ENCODE measurements at places on chromosomes 1 and 21. TPM values are rescaled to one million over a fixed set of nuclear protein-coding genes. Genes with fewer than 3 reads are reported as not detected.

The OR2T29 gene
- not detected for total RNA-seq

The AKR7A2 gene
- 108 TPM for total RNA-seq

The KCNJ9 gene
- total RNA-seq, result not detected

The RAP1GAP gene
- 6.9 TPM for total RNA-seq

The SLAMF8 gene
- not detected for total RNA-seq

The KMO gene
- 0.30 TPM for total RNA-seq

The MAP1LC3C gene
- 5.9 TPM for total RNA-seq

The NUP210L gene
- 0.21 TPM for total RNA-seq

The CCNL2 gene
- total RNA-seq, result 277 TPM

- no peaks in the 10 kb centered on the region for H3K36me3 ChIP-seq
- no peak overlapping the region for H3K27ac ChIP-seq
- no peak for DNase-seq
- no peak overlapping the region for H3K4me3 ChIP-seq
- peaks cover 10% of the 10 kb centered on the region for H3K27me3 ChIP-seq
Observed at GRCh38 chr21:44932408-44933181, 7.2 kb upstream of the SLX9 start.

DNA sequence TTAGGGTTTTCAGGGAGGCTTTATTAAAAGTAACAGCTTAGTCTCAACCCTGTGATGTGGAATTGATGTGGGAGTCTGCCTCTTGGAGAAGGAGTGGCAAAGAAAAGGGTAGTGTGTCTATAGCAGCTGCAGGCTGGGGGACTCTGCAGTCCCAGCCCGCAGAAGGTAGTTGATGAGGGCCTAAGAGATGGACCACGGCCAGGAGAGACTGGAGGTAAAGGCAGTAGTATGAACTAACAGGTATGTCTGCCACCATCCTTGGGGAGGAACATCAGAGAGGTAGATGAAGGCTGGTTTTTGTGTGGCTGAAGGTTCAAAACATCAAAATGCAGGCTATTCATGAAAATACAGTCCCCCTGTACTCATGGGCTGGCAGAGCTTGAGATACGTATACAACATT is 112.1 kb downstream of the KCTD3 start:
- no peak for DNase-seq
- no peaks in the 10 kb centered on the region for H3K4me1 ChIP-seq
- no peaks in the 10 kb centered on the region for H3K36me3 ChIP-seq
- no peaks in the 10 kb centered on the region for H3K27me3 ChIP-seq
- H3K4me3 ChIP-seq, result no peak overlapping the region

GRCh38 chr1:119948342-119949214 is 52.3 kb upstream of the ADAM30 start:
- no peak overlapping the region for H3K27ac ChIP-seq
- H3K4me3 ChIP-seq, result no peak overlapping the region
- H3K36me3 ChIP-seq, result no peaks in the 10 kb centered on the region
- no peaks in the 10 kb centered on the region for H3K27me3 ChIP-seq
- DNase-seq, result peak; percentile 84
- no peaks in the 10 kb centered on the region for H3K4me1 ChIP-seq

- H3K27ac ChIP-seq, result no peak overlapping the region
- no peaks in the 10 kb centered on the region for H3K36me3 ChIP-seq
Observed at GRCh38 chr1:157438146-157438545, 114.2 kb downstream of the FCRL5 start.

DNA sequence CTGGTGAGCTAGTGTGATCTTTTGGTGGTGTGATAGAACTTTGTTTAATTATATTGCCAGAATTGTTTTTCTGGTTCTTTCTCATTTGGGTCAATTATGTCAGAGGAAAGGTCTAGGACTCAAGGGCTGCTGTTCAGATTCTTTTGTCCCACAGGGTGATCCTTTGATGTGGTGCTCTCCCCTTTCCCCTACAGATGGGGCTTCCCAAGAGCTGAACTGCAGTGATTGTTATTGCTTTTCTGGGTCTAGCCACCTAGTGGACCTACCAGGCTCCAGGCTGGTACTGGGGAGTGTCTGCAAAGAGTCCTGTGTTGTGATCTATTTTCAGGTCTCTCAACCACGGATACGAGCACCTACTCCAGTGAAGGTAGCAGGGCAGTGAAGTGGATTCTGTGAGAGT is 25.9 kb upstream of the CD84 start:
- no peaks in the 10 kb centered on the region for H3K36me3 ChIP-seq
- H3K27ac ChIP-seq, result no peak overlapping the region
- no peaks in the 10 kb centered on the region for H3K4me1 ChIP-seq
- H3K27me3 ChIP-seq, result no peaks in the 10 kb centered on the region
- H3K4me3 ChIP-seq, result no peak overlapping the region
- no peak for DNase-seq

DNA sequence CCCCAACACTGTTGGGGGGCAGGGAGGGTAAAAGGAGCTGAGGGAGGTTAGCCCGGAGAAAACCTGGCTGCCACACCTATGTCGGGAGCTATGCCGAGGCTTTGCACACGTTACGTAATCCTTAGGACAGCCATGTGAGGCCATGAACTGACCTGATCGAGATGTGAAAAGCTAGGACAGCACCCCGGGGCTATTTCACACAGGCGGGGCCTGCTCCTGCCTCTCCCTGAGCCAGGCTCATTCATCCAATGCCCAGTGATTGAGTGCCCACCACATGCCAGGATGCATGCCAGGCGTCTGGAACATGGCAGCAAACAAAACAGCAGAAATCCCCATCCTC is 30.2 kb downstream of the LDLRAP1 start:
- no peak for DNase-seq
- H3K27me3 ChIP-seq, result no peaks in the 10 kb centered on the region
- H3K36me3 ChIP-seq, result no peaks in the 10 kb centered on the region
- H3K27ac ChIP-seq, result no peak overlapping the region

DNA sequence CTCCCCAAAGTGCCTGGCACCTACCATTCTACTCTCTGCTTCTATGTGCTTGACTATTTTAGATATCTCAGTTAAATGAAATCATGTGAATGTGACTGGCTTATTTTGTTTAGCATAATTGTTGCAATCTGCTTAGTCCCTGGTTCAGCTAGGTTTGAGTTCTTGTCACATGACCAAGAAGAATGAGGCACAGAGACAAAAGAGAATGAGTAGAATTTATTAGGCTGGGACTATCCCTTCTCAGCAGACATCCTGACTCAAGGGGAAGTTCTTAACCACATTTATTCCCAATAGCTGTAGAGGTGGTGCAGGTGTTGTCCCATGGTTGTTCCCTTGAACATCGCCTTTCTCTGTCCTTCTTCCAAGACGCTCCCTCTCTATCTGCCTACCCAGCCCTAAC is 1485.7 kb downstream of the KCNT2 start:
- DNase-seq, result no peak
- no peak overlapping the region for H3K27ac ChIP-seq
- H3K4me3 ChIP-seq, result no peak overlapping the region
- no peaks in the 10 kb centered on the region for H3K27me3 ChIP-seq
- no peaks in the 10 kb centered on the region for H3K36me3 ChIP-seq
- no peaks in the 10 kb centered on the region for H3K4me1 ChIP-seq

DNA sequence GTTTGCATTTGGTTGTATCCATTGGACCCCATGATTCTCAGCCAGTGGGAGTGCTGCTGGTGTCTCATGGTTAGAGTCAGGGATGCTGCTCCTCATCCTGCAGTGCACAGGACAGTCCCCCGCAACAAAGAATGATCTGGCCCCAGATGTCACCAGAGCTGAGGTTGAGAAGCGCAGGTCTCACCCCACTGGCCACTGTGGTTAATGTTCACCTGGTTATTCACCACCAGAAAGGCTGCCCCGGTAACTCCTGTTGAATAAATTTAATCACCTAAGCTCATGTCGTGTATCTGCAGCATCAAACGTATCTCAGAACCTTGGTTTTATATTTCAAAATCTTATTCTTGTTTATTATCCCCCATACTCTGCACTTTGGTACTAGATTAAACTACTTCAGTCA is 75.8 kb downstream of the ATP5PO start:
- H3K27ac ChIP-seq, result no peak overlapping the region
- no peak overlapping the region for H3K4me3 ChIP-seq
- no peak for DNase-seq
- H3K4me1 ChIP-seq, result no peaks in the 10 kb centered on the region

DNA sequence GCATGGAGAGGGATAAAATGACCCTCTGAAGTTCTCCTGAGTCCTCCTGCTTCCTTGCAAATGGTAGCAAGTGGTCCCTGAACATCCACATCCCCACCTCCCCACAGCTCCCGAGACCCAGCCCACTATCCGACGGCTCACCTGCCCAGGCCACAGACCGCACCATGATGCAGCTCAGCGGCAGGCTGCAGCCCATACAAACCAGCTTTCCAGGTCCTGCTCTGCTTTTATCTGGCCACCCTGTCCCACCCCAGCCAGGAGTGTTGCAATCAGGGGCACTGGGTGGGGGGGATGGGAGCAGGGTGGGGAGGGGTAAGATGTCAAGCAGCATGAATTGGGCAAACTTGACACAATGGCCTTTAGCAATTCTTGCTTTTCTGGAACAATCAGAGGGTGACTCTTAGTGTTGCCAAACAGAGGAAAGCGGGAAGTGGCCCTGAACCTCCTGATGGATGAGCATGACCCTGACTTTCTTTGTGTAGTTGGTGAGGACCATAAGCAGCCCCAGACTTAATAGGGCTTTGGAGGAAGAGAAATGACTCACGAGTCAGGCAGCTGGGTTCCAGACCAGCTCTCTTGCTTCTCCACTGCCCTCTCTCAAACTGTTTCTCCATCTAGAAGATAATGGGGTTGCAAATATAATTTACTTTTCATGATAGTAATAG is at the start of gene CHIT1:
CHIT1 (minus strand) TSS at position 203 of the 665 bp plus-strand sequence; CDS start at position 166, 37 bp downstream.
- no peak within 1 kb of the TSS for H3K27ac ChIP-seq
- no peaks in the 10 kb centered on the region for H3K4me1 ChIP-seq
- no peak within 1 kb of the TSS for H3K4me3 ChIP-seq
- DNase-seq, result no peak

- DNase-seq, result no peak
- no peaks in the 10 kb centered on the region for H3K36me3 ChIP-seq
- no peaks in the 10 kb centered on the region for H3K4me1 ChIP-seq
- no peak overlapping the region for H3K27ac ChIP-seq
- H3K27me3 ChIP-seq, result no peaks in the 10 kb centered on the region
Observed at GRCh38 chr1:77230051-77230450, 10.8 kb upstream of the PIGK start.

DNA sequence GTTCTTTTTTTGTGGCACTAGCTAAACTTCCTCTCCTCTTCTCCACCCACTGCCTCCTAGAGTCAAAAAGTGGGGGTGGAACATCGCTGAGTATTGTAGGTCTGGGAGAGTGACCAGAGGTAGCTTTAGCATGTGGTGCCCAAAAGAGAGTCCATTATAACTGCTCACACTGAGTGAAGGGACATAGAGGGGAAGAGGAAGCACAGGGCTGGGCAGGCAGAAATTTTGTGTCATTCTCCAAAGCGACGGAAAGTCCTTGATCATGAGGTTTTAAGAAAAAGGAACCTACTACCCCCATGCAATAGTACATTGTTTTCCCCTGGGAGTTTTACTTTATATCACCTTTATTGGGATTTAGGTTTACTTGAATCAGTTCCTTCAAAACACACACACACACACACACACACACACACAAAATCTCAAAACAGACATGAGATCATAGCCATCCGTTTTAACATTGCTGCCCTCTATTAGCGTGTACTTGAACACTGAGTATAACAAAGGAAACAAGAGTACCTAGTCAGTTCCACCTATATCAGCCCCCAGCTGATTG is 4.1 kb downstream of the CD84 start:
- no peak overlapping the region for H3K4me3 ChIP-seq
- H3K27ac ChIP-seq, result no peak overlapping the region
- no peaks in the 10 kb centered on the region for H3K27me3 ChIP-seq
- H3K36me3 ChIP-seq, result no peaks in the 10 kb centered on the region
- H3K4me1 ChIP-seq, result no peaks in the 10 kb centered on the region
- no peak for DNase-seq

DNA sequence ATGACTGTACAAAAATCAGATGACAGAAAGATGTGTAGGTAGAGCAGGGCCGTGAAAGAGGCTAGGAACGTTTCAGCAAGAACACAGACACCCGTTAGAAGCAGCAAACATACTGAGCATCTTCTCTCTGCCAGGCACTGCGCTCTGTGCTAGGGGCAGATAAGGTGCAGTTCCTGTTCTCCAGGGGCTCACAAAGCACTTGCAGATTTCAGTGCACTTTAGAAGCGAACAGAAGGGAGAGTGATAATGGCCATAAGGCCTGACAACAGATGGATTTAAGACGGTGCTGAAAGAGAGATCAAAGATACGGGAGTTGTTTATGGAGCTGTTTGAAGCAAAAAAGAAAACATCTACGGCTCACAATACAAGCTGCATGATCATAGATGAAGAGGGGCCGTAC is 200.3 kb upstream of the FOXD3 start:
- H3K27ac ChIP-seq, result no peak overlapping the region
- H3K4me1 ChIP-seq, result no peaks in the 10 kb centered on the region
- H3K27me3 ChIP-seq, result no peaks in the 10 kb centered on the region
- no peaks in the 10 kb centered on the region for H3K36me3 ChIP-seq
- no peak for DNase-seq

DNA sequence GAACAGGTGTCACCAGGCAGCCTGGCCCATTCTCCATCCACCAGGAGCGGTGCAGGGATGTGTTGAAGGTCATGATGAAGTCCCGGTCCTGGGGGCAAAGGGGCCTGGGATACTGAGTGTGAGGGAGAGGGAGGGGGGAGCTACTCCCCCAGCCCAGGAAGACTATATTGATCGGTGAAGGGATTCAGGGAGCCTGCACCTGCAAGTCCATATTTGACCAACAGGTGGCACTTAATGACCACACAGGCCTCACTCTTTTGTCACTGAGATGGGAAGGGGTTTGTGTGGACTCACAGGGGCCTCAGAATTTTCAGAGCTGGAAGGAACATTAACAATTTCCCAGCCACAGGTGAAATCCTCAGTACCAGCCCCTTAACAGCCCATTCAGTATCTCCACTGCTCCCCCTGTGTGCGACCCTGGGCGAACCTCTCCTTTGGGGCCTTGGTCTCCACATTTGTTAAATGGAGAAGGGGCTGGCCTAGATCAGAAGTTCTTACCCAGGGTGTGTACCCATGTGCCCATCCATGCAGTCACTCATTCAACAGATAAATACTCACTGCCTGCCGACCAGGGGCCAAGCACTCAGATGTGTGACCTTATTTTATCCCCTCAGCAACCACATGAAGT is 55.6 kb downstream of the NKAIN1 start:
- H3K4me3 ChIP-seq, result no peak overlapping the region
- H3K4me1 ChIP-seq, result peaks cover 7% of the 10 kb centered on the region
- DNase-seq, result no peak
- no peaks in the 10 kb centered on the region for H3K36me3 ChIP-seq

- H3K27me3 ChIP-seq, result no peaks in the 10 kb centered on the region
- no peak for DNase-seq
- H3K27ac ChIP-seq, result no peak overlapping the region
- H3K36me3 ChIP-seq, result no peaks in the 10 kb centered on the region
- no peak overlapping the region for H3K4me3 ChIP-seq
- H3K4me1 ChIP-seq, result no peaks in the 10 kb centered on the region
Observed at GRCh38 chr1:236185687-236186086, 43.3 kb downstream of the GPR137B start.

GRCh38 chr1:192351550-192351949 is 34.8 kb downstream of the RGS21 start:
- no peak for DNase-seq
- no peak overlapping the region for H3K27ac ChIP-seq
- no peak overlapping the region for H3K4me3 ChIP-seq
- H3K27me3 ChIP-seq, result no peaks in the 10 kb centered on the region
- no peaks in the 10 kb centered on the region for H3K4me1 ChIP-seq

GRCh38 chr1:218811497-218811896 is 362.2 kb upstream of the LYPLAL1 start:
- H3K4me1 ChIP-seq, result no peaks in the 10 kb centered on the region
- no peaks in the 10 kb centered on the region for H3K27me3 ChIP-seq
- no peak overlapping the region for H3K4me3 ChIP-seq
- peak overlapping the region; percentile 56 for H3K27ac ChIP-seq
- DNase-seq, result peak; percentile 18

All from uterus (tissue), 4 donors.